Colonic mucosa (tissue), 4 donors: ENCODE measurements at places on chromosomes 5 and 9. TPM values are rescaled to one million over a fixed set of nuclear protein-coding genes. Genes with fewer than 3 reads are reported as not detected.

The C5orf58 gene
- total RNA-seq = not detected

The GRM6 gene
- total RNA-seq = not detected

The EFNA5 gene
- 9.7 TPM for total RNA-seq

The PRUNE2 gene
- 12.1 TPM for total RNA-seq

The PLAC8L1 gene
- not detected for total RNA-seq

The PHF24 gene
- 0.64 TPM for total RNA-seq

The CNOT8 gene
- 64.0 TPM for total RNA-seq

The ZFAND5 gene
- total RNA-seq = 164 TPM

The SLC23A1 gene
- total RNA-seq = 5.0 TPM

The SLC6A3 gene
- not detected for total RNA-seq

The CAMK4 gene
- 2.9 TPM for total RNA-seq

The LCN15 gene
- total RNA-seq = not detected

The LMAN2 gene
- total RNA-seq = 185 TPM

The ENTREP1 gene
- 3.0 TPM for total RNA-seq

The CCNJL gene
- total RNA-seq = 21.6 TPM

The PCDHA5 gene
- 0.13 TPM for total RNA-seq

The PIK3R1 gene
- total RNA-seq = 58.1 TPM

The SLC2A6 gene
- 2.8 TPM for total RNA-seq

The PCDHGB7 gene
- total RNA-seq = 2.5 TPM

The SH2D3C gene
- 3.5 TPM for total RNA-seq

The LRRC14B gene
- total RNA-seq = not detected

The PRDM9 gene
- total RNA-seq = not detected

The NSMF gene
- 33.7 TPM for total RNA-seq

The SPATA31E1 gene
- 0.07 TPM for total RNA-seq

The KIF24 gene
- 7.3 TPM for total RNA-seq

The WDR31 gene
- total RNA-seq = 3.5 TPM

The DAPK1 gene
- 17.5 TPM for total RNA-seq

The GDNF gene
- total RNA-seq = 0.82 TPM

The IL31RA gene
- not detected for total RNA-seq

The SPINK13 gene
- not detected for total RNA-seq

The DRD1 gene
- total RNA-seq = 0.10 TPM

The AQP7 gene
- 12.5 TPM for total RNA-seq

The SH3GLB2 gene
- total RNA-seq = 109 TPM

The PDE8B gene
- 1.8 TPM for total RNA-seq

The TRPM3 gene
- total RNA-seq = 0.32 TPM

The UBE2B gene
- total RNA-seq = 128 TPM

The NCS1 gene
- total RNA-seq = 3.8 TPM

The ZFP2 gene
- total RNA-seq = 1.0 TPM

The PCDHB12 gene
- 0.40 TPM for total RNA-seq

The FAM193B gene
- 78.6 TPM for total RNA-seq

The SH3RF2 gene
- 59.3 TPM for total RNA-seq

The LCN9 gene
- total RNA-seq = not detected

The SLC1A3 gene
- 0.50 TPM for total RNA-seq

The FST gene
- total RNA-seq = 3.2 TPM

The ABLIM3 gene
- 4.1 TPM for total RNA-seq

The TAF11L9 gene
- total RNA-seq = not detected

The UAP1L1 gene
- 13.0 TPM for total RNA-seq

The SPATA31C1 gene
- not detected for total RNA-seq

The FKTN gene
- 12.3 TPM for total RNA-seq

The SPRY4 gene
- 21.5 TPM for total RNA-seq

The TEX53 gene
- total RNA-seq = not detected

The CBY3 gene
- total RNA-seq = not detected

The EIF4E1B gene
- total RNA-seq = not detected

The CDHR2 gene
- total RNA-seq = 42.8 TPM

The TXNDC8 gene
- total RNA-seq = not detected

The LMX1B gene
- total RNA-seq = 0.13 TPM

The ADRA1B gene
- total RNA-seq = 0.69 TPM
